LNCaP clone FGC (cell line): ENCODE measurements at places on chromosomes 2 and 18.

DNA sequence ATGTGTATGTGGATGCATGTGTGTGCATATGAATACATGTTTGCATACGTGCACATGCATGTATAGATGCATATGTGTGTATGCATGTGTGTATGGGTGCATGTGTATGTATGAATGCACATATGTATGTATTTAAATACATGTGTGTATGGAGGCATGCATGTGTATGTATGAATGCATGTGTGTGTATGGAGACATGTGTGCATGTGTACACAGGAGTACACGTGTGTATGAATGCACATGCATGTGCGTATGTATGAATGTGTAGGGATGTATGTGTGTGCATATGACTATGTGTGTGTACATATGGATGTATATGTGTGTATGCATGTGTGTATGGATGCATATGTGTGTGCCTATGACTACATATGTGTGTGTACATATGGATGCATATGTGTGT, 51.9 kb downstream of the DCDC2C start:
- no peak for DNase-seq

DNA sequence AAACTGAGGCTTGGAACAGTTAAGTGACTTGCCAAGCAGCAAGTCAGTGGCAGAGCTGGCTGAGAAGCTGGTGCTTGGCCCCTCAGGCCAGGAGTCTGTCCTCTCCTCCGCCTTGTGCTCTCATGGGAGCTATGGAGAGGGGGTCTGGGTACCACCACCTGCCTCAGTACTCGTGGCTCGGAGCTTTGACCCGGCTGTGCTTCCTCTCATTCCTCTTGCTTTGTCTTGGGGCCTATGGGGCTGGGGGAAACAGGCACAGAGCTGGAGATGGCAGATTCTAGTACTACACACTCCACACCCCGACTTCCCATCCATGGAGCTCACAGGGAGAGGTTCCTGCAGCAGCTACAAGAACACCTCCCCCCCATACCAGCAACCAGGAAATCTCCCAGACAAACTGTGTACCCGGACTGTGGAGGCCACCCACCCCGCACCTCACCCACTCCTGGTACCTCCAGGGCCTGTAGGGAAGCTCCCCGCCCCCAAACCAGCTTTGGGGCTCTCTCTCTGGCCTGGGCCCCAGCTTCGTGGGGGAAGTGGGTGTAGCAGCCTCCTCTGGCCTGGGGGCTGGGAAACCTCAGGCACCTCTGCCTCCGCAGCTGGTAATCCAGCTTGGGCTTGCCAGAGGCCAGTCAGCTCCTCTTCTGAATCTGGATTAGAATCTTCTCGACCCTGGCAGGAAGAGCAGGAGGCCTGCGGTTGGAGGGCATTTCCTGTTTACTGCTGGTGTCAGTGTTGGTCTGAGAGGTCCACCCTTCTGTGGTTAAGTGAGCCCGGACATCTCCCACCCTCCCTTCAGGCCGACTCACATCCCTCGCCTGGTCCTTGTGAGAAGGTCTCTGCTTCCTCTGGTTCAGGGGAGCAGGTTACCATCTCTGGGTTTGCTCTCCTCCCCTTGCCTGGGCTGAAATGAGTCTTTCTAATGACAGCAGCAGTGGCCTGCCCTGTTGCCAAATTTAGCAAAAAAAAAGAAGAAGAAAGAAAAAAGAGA, 22.3 kb upstream of the RHOB start:
- DNase-seq = no peak

DNA sequence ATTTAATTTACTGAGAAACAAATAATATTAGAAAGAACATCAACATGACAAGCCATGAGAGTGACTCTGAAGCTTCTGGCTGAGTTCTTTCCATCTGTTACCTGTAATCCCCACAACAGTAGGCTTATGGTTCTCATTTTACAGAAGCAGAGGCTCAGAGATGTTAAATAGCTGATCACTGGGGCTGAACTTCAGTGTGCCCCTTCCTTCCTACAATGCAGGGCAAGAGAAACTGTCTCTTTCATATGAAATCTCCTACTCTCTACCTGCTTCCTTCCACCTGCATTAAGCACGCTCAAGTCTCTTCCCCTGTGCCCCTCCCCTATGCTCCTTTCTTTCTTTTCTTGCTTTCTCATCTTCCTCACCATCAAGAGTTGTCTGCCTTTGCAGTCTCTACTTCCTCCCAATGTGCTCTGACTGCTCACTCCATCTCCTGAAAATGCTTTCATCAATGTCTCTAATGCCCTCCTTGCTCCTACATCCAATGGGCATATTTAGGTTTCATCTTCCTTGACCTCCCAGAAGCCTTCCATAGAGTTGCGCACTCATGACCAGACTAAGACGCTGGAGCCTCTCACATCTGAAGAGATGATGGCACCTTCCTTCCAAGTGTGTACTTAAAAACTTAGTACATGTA, 23.7 kb downstream of the APOB start:
- DNase-seq = no peak

GRCh38 chr18:77254711-77255405, 5.2 kb downstream of the GALR1 start:
- no peak for DNase-seq

DNA sequence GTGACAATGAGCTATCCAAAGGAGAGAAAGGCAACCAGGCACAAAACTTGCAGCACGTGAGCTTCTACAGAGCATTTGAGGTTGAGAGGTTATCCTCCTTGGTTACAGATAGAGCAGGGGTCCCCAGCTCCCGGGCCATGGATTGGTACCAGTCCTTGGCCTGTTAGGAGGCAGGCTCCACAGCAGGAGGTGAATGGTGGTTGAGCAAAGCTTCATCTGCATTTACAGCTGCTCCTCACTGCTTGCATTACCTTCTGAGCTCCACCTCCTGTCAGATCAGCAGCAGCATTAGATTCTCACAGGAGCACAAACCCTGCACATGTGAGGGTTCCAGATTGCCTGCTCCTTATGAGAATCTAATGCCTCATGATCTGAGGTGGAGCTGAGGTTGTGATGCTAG, 57.8 kb upstream of the ST8SIA3 start:
- no peak for DNase-seq

GRCh38 chr2:101130081-101130480, 21.1 kb downstream of the TBC1D8 start:
- DNase-seq = no peak

DNA sequence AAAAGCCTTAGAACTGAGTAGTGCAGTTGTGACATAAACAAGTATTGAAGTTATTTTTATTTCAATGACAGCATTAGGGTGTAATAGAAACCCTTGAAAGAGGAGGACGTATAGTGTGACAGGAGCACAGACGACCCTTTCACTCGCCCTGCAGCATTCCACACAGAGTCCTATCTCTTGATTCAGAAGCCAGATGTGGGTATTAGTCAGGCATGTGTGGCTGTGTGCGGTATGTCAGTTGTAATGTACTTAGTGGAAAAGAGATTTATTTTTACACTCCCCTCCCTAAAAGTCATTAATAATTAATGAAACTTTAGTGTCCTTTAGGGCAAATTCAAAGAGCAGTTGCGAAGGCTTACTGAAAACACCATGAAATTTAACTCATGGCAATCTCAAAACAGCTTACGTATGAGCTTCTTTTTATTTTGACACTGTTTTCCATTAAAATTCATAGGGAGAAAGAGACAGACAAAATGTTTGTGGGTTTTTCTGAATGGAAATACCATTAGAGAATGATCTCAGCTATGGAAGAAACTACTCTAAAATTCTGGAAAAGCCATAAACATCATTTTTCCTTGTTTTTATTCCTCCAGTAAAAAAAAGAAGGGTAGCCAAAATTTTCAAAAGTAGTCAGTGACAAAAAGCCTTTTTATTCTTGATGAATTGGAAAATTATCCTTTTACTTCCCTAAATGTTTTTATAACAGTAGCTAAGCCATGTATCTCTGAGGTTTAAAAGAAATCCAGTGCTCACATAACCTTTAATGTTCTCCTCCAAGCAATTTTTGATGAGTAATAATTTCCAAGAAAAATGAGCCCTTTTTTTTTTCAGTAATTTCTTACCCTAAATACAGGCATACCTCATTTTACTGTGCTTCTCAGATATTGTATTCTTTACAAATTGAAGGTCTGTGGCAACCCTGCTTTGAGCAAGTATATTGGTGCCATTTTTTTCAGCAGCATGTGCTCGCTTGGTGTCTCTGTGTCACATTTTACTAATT, 84.0 kb upstream of the DSEL start:
- DNase-seq = no peak

- DNase-seq = no peak
Measured at GRCh38 chr2:180021850-180022249, 14.8 kb upstream of the CWC22 start.

DNA sequence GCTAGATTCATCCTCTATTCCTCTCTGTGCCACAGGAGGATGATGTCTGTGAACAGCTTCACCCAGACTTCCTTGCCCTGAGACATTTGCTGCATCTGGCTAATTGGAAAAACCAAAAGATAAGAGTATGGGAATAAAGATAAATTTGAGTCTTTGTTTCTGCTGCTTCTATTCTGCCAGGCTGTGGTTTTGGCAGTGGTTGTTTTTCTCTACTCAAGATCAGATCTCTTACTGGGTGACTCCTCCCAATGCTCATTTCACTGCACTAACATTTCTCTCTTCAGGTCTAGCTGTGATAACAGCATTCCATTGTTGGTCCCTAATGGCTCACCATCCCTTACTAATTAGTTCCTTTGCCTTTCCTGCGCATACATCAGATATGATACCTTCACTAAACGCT, 89.5 kb downstream of the CALCRL start:
- DNase-seq = no peak

- DNase-seq = no peak
Measured at GRCh38 chr2:239197146-239197545, 203.7 kb downstream of the HDAC4 start.

- DNase-seq = no peak
Measured at GRCh38 chr18:61582202-61582710, 249.0 kb downstream of the CDH20 start.

- DNase-seq = no peak
Measured at GRCh38 chr2:56473524-56473923, 289.7 kb downstream of the CCDC85A start.

- no peak for DNase-seq
Measured at GRCh38 chr2:41160439-41160838, 708.5 kb upstream of the SLC8A1 start.

DNA sequence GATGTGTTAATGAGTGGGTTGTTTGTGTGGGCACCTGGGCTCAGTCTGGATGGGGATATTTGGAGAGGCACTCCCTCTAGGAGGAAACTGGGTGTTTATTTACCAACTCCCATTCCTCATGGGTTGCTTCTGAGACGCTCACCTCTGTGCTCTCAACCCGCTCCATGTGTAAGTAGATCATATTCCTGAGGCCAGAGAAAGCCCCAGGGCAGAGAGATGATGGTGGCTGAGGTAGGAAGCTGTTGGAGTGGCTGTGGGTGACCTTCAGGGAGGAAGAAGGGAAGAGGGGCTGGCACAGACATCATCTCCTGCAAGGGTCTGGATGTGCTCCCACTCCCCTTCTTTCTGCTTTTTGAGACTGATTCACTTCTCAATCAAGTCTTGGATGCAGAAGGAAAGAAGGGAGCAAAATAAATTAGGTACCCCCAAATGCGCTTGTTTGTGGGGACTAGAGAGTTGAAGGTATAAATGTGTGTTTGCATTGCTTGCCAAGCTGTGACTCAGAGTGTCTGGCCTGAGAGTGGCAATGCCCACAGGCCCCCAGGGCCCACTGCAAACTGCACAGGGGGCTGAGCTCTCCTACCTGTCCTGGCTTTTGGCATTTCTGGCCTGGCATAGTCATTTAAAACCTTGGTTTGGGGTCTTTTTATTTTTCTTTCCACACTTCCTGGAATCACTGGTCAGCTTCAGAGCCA, 57.2 kb upstream of the TNP1 start:
- no peak for DNase-seq

DNA sequence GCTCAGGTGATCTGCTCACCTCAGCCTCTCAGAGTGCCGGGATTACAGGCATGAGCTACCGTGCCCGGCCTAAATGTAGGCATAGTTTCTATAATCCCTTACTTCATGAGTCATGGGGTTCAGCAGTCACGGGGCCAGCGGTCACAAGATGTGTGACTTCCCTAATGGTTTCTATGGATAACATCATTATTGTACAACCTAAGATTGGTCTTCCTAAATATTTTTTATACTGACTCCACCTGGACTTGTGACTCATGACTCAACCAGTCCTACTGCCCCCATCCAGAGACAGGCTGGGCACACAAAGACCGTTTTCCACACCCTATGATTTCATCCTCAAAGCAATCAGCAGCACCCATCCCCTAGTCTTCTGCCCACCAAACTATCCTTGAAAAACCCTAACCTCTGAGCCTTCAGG, 15.9 kb downstream of the FAM210A start:
- no peak for DNase-seq
